ENCODE measurements at places on chromosomes 12 and 14.

DNA sequence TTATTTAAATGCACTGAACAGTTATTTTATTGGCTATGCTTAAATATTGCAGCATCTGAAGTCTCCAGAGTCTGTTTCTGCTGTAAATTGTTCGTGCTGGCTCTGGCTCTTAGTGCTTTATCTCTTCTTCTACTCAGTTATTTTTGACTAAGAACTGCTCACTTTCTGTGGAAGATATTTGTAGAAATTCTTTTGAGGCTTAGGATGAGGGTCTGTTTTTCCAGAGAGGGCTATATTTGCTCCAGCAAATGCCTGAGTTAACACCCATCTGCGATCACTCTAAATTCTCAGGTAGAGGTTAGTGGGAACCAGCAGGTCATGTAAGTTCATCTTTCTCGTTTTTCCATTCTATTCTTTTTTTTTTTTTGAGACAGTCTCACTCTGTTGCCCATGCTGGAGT is 71.1 kb downstream of the ARL6IP4 start:
- DNase-seq: no peak

DNA sequence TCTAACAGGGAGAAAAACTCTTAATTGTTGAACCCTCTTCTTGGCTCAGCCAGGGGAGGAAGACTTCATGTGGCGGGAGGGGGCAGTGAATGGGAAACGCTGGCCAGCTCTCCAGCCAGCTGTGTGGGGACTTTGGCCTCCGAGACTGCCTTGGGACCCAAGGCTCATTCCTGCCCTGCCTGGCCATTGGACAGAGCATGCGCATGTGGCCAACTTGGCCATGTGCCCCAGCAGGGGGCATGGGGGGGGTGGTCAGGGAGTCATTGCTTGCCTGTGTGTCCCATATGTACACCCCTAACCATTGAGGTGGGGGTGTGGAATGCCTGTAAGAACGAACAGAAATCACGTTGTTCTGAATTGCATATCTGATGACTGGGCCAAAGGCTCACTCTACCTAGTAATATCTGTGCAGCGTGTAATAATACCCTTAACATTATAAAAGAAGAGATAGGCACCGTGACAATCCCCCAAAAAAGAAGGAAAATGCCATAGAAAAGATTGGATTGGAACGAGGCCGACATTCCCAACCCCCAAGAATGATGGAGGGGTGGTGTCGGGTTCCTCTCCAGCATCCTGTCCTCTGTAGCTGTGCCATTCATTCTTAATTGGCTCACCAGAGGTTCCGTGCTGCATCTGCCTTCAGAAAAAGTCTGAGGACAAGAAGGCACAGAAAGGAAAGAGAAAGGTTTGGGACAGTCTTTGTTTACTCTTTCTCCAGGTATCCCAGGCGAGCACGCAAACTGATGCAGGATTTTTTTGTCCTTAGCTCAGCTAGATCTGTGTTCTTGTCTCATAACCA is 3.5 kb upstream of the FAR2 start:
- DNase-seq: no peak

GRCh38 chr12:22306311-22306710 is 28.2 kb downstream of the ST8SIA1 start:
- DNase-seq: no peak

DNA sequence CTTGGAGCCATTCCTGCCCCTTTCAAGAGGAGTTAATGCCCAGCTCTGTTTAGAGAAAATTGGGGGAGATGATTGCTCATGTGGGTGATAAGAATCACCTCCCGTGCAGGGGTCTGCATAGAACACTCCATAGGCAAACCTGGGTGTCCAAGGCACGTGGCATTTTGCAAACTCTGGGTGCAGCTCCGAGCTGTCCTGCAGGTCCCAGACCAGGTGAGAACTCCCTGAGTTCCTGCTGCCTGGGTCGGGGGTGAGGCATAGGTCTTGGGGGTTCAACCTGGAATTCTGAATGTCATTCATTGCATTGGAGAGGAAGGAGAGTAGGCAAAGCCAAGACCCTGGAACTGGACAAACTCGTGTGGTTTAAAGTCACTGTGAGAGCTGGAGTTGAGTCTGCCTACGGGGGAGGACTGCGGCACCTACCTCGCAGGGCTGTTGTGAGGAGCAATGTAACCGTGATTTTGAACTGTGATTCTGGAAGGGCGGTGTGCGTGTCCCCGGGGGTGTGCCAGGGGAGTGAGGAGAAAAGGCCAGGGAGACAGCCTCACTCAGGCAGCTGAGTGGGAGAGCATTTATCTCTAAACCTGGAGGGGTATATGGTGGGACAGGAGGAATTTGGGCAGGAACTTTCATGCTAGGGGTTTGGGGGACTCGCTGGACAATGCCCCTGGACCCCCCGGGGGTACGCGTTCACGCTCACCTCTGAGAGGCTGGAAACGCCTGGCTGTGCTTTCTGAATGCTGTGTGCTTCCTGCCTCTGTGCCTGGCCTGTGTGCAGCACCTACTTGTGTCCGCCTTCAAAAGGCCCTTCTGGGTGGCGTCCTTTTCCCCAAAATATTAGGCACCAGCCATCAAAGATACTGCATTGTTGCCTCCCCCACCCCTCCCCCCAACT is 30.4 kb downstream of the MEG3 start:
- no peak for DNase-seq

GRCh38 chr12:67609226-67609870 is 39.2 kb upstream of the DYRK2 start:
- no peak for DNase-seq

DNA sequence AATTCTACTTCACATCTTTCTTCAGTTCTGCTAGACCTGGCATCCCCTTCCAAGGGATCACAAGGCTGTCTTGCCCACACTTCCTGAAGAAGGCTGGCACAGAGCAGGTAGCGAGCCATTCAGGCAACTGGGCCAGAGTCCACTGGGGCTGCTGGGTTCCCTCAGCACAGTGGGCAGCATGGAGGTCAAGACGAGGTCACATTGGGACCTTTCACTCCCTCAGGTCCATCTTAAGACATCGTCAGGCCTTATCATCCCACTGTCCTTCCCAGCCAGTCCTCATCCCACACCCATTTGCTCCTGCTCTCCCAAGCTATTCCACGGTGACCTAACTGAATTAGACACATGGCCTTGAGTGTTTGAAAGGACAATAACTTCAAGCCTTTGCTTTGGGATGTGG is 143.1 kb upstream of the HIF1A start:
- DNase-seq: no peak

DNA sequence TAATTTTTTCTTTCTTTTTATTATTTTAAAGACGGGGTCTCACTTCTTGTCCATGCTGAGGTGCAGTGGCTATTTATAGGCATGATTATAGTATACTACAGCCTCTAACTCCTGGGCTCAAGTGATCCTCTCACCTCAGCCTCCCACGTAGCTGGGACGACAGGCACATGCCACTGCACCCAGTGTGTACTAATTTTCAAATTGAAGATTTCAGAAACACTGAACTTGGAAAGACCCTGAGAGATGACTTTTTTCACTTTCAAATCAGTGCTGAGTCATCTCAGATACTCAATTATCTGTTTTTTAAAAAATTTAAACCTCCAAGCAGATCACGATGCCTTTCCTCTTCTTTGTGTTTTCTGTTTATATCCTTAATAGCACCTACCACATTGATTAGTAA is 53.7 kb upstream of the COCH start:
- DNase-seq: no peak

DNA sequence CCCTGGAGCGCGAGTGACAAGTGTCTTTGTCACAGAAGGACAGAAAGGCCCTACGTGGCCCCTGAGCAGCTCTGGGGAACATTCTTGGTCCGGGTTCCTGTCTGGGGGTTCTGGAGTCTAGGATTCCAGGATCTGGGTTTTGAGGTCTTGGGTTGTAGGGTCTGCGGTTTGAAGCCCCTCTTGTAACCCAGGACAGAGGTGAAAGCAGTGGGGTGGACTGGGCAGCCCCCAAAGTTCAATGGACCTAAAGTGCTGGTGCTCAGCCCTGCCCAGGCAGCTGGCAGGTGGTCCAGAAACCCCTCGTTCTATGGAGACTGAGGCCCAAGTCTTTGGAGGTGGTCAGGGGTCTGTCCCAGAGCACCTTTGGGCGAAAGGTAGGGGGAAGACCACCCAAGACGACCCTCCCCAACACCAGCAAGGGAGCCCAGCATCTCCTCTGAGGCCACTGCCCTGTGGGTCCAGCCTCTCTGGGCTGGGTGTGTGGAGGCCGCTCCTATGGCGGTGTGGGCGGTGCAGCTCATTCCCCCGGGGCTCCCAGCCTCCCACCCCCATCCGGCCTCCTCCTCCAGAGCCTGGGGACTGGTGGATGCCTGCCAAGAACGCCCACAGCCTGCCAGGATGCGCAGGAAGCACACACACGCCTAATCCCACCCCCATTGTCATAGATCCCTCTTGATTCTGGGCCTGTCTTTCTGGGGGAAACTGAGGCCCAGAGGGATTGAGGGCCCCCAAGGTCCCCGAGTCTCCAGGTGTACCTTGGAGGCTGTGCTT is 30.2 kb upstream of the ANKRD9 start:
- DNase-seq: no peak

GRCh38 chr12:22088886-22089285 is 42.9 kb downstream of the CMAS start:
- no peak for DNase-seq

DNA sequence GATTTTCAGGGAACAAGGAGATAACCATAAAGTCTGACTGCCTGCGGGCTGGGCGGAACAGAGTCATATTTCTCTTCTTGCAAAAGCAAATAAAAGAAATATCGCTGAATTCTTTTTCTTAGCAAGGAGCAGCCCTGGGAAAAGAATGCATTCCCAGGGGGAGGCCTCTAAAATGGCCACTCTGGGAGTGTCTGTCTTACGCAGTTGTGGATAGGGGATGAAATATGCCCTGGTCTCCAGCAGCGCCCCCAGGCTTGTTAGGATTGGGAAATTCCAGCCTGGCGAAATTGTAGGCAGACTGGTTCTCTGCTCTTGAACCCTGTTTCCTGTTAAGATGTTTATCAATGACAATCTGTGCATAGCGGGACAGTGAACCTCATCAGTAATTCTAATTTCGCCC is 40.5 kb downstream of the PCNX1 start:
- no peak for DNase-seq

GRCh38 chr12:117912756-117913155 is 56.0 kb downstream of the KSR2 start:
- no peak for DNase-seq

DNA sequence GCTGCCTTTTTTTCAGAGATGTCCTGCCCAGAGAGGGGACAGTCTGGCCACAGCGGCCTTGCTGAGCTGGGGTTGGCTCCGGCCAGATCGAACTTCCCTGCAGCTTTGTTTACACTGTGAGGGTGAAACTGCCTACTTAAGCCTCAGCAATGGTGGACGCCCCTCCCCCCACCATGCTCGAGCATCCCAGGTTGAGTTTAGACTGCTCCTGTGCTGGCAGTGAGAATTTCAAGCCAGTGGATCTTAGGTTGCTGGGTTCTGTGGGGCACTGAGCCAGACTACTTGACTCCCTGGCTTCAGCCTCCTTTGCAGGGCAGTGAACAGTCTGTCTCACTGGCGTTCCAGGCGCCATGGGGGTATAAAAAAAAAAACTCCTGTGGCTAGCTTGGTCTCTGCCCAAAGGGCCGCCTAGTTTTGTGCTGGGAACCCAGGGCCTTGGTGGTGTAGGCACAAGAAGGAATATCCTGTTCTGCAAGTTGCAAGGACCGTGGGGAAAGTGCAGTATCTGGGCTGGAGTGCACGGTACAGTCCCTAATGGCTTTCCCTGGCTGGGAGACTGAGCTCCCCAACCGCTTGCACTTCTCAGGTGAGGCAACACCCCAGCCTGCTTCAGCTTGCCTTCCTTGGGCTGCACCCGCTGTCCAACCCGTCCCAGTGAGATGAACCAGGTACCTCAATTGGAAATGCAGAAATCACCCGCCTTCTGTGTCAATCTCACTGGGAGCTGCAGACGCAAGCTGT is 79.1 kb downstream of the LRIG3 start:
- no peak for DNase-seq

DNA sequence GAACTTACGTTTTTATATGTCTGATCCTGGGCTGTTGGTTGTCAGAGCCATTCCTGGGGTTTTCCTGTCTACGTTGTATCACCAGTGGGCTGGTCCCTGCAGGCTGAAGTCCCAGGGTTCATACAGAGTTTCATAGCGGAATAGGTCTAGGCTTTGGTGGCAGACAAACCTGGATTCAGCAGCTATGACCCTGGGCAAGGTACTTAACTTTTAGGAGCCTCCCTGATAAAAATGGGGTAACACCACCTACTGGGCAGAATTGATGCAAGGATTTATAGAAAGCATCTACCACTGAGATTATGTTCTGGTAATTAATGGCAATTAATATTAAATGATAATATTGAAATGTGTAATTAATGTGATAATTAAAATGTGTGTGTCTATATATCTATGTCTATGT is 141.2 kb downstream of the SYNE2 start:
- no peak for DNase-seq

- DNase-seq: no peak
Observed at GRCh38 chr12:2641207-2641606, 153.6 kb upstream of the FKBP4 start.

DNA sequence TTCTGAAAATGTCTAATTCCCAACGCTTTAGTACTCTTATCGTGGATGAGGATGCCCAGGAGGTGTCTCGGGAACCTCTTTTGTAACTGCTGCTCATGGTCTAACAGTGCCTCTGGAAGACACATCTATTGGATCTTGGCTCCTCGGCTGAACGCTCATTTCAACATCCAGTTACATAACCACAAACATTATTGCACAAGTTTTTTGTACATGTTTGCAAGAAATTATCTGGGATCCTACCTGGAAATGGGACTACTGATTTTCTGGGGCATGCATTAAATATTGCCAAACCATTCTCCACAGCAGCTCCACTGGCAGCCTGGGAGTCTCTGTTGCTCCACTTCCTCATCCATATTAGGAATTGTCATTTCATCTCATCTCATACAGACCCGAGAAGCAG is 117.5 kb upstream of the EVL start:
- no peak for DNase-seq

- DNase-seq: no peak
Observed at GRCh38 chr12:27462851-27463250, 16.3 kb downstream of the SMCO2 start.

DNA sequence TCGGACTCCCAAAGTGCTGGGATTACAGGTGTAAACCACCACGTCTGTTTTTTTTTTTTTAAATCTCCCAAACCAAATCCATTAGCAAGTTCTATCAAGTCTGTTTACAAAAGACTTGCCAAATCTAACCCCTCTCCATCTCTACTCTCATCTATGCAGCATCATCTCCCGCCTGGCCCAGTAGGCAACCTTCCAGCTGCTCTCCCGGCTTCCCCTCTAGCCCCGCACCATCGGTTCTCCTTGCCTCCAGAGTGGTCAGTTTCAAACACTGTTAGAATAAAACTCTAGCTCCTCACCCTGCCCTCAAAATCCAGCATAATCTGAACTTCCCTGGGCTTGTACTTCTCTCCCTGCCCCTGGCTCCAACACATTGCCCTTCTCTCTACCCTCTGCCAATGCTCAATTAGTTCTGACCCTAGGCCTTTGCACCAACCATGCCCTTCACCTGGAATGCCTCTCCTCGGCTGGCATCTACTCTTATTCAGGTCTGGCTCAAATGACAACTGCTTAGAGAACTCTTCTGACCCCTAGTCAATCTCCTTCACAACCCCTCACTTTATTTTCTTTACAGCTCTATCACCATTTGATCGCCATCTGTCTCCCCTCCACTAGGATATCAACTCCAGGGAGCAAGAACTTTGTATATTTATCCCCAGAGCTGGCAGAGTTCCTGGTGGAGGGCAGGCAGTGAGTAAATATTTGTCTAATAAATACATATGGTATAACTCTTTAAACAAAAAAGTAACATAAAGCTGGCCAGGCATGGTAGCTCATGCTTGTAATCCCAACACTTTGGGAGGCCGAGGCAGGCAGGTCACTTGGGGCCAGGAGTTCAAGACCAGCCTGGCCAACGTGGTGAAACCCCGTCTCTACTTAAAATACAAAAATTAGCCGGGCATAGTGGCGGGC is 4.9 kb downstream of the WSB2 start:
- DNase-seq: no peak
